NCI-H2171 (cell line): ENCODE measurements at places on chromosomes 3 and 15.

DNA sequence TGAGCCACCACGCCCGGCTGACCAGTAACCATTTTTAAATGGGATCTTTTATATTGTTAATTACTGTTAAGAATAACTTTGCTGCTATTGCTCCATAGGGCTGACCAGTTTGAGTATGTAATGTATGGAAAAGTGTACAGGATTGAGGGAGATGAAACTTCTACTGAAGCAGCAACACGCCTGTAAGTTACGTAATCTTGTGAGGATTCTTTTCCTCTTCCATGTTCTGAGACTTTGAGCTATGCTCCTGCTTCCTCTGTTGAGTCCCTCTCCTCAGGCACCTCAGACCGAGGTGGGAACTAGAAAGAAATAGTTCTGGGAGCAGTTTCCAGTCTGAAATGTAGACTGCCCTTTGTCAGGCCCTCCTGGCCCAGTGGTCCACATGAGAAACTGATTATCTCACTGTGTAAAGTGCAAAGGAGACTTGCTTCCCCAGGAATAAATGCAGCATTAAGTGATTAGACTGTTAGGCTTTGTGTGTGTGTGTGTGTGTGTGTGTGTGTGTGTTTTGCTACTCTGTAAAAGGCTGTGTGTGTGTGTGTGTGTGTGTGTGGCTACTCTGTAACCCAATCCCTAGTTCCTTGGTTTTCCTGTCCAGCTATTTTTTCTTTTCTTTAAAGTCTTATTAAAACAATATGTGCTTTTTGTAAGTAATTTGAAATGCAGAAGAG is 5.2 kb downstream of the POLR2H start:
- DNase-seq, result no peak

DNA sequence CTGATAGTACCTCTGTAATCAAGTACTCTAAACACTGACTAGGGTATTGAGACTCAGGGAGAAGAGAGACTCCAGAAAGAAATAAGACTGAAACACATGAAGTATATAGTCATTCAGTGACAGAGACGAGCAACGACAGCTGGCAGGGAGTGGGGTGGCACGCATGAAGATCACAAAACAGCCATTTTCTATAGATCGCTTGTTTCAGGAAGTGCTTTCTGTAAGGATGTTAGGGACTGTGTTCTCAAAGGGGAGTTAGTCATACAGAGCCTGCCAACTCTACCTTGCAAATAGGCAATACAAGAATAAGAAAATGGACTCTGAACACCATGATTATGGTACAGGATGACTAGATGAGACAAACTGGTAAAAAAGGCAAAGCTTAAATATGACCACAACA is 139.5 kb downstream of the TBL1XR1 start:
- no peak for DNase-seq

- DNase-seq, result no peak
Observed at GRCh38 chr15:100337096-100338044, 4.4 kb downstream of the ADAMTS17 start.

GRCh38 chr3:10954740-10955139 is 37.8 kb upstream of the SLC6A1 start:
- no peak for DNase-seq
